ENCODE measurements at places on chromosomes 13 and 19. TPM values are rescaled to one million over a fixed set of nuclear protein-coding genes. Genes with fewer than 3 reads are reported as not detected.

Gene GPR12
- polyA plus RNA-seq: 0.31 TPM

Gene ZBTB7A
- 8.0 TPM for polyA plus RNA-seq

Gene BCL2L12
- polyA plus RNA-seq: 22.4 TPM

Gene HIF3A
- 20.5 TPM for polyA plus RNA-seq

Gene SERP2
- polyA plus RNA-seq: 11.0 TPM

Gene MZT1
- 8.1 TPM for polyA plus RNA-seq

Gene ZNF98
- polyA plus RNA-seq: not detected

Gene C13orf42
- not detected for polyA plus RNA-seq

Gene MED25
- 55.3 TPM for polyA plus RNA-seq

Gene GSX1
- polyA plus RNA-seq: not detected

Gene CYP4F11
- polyA plus RNA-seq: 0.61 TPM

Gene VSTM2B
- not detected for polyA plus RNA-seq

Gene PNMA8A
- 1.1 TPM for polyA plus RNA-seq

Gene CLEC17A
- 0.18 TPM for polyA plus RNA-seq

Gene SRRM5
- polyA plus RNA-seq: not detected

Gene ZNF563
- polyA plus RNA-seq: 0.76 TPM

Gene INSL3
- 0.23 TPM for polyA plus RNA-seq

Gene ADPRHL1
- polyA plus RNA-seq: 2.2 TPM

Gene ERVK3-1
- polyA plus RNA-seq: 35.1 TPM

Gene RFPL4A
- polyA plus RNA-seq: not detected

Gene ZFP36
- polyA plus RNA-seq: 136 TPM

Gene ZNRF4
- not detected for polyA plus RNA-seq

Gene CSNK1G2
- polyA plus RNA-seq: 44.9 TPM

Gene ZNF383
- polyA plus RNA-seq: 4.1 TPM

Gene CCDC8
- polyA plus RNA-seq: 4.4 TPM

Gene GPR183
- polyA plus RNA-seq: 4.5 TPM

Gene MEIS3
- polyA plus RNA-seq: 16.7 TPM

Gene ONECUT3
- polyA plus RNA-seq: not detected

Gene ACP7
- polyA plus RNA-seq: not detected

Gene SLC7A10
- polyA plus RNA-seq: not detected

Gene KLK8
- not detected for polyA plus RNA-seq

Gene NLRP11
- 0.03 TPM for polyA plus RNA-seq

Gene ODAD3
- polyA plus RNA-seq: 0.62 TPM

Gene BCKDHA
- 48.7 TPM for polyA plus RNA-seq

Gene ADGRE1
- 0.30 TPM for polyA plus RNA-seq

Gene MADCAM1
- 2.9 TPM for polyA plus RNA-seq

Gene BEST2
- not detected for polyA plus RNA-seq

Data from stomach (tissue), 19 donors.